ENCODE measurements at places on chromosomes 3 and 15.

DNA sequence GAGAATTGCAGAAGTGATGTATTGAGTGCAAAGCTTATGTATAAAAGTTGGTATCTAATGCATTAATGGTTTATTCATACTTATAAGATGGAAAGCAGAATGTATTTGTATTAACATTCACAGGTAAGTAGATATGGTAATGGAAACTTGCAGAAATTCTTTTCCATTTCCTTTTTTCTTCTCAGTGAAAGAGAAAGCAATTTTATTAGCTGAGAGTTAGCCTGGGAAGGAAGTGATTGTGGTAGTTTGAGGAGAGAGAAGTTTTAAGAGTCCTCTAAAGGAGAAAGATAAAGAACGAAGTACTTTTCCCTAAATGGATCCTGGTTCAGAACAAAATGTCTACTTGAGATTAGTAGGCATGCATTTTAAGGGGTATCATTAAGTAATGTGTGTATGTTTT is 60.1 kb upstream of the OSTN start:
- no peak for DNase-seq

GRCh38 chr3:29410220-29410619 is 129.3 kb downstream of the RBMS3 start:
- no peak for DNase-seq

- no peak for DNase-seq
These were observed 2.9 kb upstream of the NME9 start for GRCh38 chr3:138332472-138333073.

DNA sequence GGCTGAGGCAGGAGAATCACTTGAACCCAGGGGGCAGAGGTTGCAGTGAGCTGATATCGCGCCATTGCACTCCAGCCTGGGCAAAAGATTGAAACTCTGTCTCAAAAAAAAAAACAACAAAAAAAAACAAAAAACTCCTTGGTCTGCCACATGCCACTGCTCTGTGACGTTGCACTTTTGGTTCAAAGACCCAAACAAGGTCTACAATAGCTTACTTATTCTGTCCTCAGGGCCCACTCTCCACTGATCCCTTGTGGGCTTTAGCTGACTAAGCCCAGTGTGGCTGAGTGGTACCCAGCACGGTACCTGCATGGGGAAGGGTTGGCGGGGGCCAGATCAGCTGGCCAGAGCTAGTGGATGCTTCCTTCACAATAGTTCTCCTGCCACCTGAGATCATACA is 1.8 kb downstream of the MON1A start:
- DNase-seq, result no peak

DNA sequence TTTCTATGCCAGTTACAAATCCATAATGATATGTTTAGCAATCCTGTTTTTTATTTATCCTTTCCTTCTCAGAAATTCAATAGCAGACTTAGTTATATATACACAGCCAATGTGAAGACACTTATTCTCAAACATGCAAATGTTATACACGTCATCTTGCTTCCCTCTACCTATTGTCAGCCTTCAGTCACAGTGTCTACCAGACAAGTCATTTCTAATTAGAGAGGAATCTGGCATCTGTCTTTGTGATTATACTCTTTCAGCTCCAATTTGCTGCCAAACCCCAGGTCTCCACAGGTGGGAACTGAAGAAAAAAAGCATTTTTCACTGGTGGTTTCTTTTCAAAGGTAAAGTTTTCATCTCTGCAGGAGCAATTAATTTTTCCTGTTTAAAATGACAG is 793.1 kb downstream of the AGBL1 start:
- DNase-seq, result no peak

GRCh38 chr3:15926871-15927270 is 129.1 kb upstream of the ANKRD28 start:
- DNase-seq, result no peak

GRCh38 chr15:48719668-48720067 is 74.2 kb upstream of the FBN1 start:
- DNase-seq, result no peak

DNA sequence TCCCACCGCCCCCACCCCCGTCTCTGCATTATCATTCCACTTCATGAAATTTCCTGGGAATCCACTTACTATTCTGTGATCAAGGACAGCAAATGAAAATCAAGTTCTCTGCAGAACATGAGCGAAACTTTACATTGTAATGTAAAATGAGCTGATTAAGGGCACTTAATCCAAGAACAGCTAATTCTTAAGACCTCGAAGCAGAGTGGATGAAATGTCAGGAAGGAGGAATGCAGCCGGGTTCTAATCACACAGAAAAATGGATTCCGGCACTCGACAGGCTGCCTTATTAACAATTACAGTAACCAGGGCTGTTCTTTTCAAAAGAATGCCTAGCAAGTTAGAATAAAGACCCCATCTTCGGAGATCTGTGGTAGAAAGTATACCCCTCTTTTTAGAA is 57.5 kb downstream of the RFTN1 start:
- DNase-seq, result no peak

- no peak for DNase-seq
These were observed 20.6 kb downstream of the DLEC1 start for GRCh38 chr3:38059591-38059990.

- DNase-seq, result no peak
These were observed 16.9 kb upstream of the MEX3B start for GRCh38 chr15:82062479-82063454.

Measured in stimulated activated CD4-positive, alpha-beta T cell treated with anti-CD3 and anti-CD28 coated beads, TNF-alpha, amount 100 ng/mL, for 48 hours (primary cell).